ENCODE measurements at places on chromosomes 6 and 20.

GRCh38 chr6:40678941-40679340, 91.8 kb upstream of the LRFN2 start:
- DNase-seq: no peak

GRCh38 chr6:143896126-143896860, 32.0 kb downstream of the ZC2HC1B start:
- no peak for DNase-seq

DNA sequence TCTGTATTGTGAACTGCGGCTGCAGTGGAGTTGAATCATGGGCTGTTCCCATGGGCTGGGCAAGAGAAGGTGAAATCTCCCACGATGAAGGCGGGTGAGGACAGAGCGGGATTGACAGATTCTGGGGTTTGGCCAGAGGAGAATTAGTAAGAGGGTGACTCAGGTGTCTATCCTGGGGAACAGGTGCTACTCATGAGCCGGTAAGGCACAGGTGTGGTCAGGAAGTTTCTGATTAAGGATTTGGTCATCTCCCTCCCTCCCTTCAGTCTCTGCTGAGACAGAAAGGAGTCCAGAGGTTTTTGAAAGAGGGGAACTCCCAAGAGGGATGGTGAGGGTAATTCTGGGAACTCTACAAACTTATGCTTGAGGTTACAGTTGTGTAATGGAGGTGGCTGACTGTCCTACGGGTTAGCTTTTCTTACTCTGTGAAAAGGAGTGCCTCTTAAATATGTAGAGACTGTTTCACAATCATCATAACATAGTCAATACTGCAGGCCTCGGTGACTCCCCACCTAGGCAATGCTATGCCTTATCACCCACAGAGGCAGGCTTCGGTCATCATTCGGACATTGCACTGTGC, 31.5 kb downstream of the SERPINB1 start:
- DNase-seq: no peak

DNA sequence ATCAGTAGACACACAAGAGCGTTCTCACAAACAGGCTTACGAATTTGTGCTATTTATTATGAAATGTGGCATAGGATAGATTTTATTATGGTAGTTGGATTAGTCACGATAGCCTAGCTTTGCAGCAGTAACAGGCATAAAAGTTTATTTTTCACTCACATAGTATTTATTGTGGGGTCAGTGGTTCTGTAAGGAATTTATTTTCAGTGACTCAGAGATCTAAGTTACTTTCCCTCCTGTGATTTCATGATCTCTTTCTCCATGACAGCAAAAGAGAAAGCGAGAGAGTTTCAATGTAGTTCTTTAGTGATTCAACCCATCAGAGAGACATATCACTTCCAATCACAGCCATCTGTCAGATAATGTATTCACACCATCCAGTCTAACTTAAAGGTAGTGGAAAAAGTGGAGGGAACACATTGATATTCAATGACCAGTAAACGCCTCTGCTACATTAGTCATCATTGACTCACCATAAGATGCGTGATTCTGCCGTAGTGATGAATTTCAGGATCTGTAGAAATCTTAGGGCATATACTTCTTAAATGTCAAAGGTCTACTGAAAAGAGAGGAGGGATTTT, 605.5 kb downstream of the HDGFL1 start:
- no peak for DNase-seq

DNA sequence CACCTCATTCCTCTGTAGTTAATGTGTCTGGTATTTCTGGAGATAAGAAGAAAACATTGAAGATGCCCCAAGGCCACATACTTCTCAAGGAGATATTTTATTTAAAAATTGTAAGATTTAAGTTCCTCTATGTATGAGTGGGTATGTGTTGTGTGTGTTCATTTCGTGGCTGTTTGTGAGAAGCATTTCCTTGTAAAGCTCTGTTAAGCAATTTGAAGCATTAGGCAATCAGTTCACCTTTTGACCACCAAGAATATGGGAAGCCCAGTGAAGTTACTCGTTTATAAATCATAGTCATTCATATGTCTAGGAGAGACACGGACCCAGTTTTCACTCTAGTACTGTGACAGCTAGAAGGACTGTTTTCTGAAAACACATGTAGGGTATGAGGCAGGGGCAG, 717.6 kb upstream of the MAP3K7 start:
- DNase-seq: no peak

DNA sequence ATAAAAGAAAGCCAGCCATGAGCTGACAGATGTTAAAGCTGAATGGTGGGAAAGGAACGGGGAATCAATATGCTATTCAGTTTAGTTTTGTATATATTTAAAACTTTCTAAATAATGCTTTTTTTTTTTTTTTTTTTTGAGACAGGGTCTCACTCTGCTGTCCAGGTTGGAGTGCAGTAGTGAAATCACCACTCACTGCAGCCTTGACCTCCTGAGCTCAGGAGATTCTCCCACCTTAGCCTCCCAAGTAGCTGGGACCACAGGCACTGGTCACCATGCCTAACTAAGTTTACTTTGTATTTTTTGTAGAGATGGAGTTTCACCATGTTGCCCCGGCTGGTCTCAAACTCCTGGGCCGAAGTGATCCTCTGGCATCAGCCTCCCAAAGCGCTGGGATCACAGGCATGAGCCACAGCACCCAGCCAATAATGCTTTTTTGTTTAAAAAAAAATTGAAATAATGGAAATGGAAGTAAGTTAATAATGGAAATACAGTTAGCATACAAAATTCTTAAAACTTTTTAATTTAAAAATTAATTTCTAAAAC, 19.1 kb downstream of the EPB41L2 start:
- DNase-seq: no peak

GRCh38 chr6:24778878-24779277, 4.1 kb downstream of the GMNN start:
- DNase-seq: no peak

DNA sequence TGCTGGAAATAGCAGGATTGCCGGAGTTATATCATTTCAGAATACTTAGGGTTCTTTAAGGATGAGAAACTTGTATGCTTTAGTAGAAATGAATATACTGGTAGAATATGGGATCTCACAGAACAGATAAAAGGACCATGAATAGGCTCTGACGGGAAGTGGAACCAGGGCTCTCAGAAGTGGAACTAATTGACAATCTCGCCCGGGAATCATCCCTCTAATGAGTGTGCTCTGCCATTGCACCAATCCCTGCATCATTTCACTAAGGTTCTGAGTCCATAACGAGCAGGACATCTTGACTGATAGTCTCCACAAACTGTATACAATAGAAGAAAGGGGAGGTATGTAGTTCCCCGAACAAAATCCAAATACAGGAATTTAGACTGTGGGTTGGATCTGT, 150.1 kb downstream of the COL9A1 start:
- no peak for DNase-seq

- DNase-seq: no peak
These were observed 45.0 kb downstream of the QKI start for GRCh38 chr6:163459536-163459935.

GRCh38 chr20:47358672-47359529, 2.4 kb upstream of the ZMYND8 start:
- no peak for DNase-seq
